ENCODE measurements at places on chromosomes 16 and 17.

DNA sequence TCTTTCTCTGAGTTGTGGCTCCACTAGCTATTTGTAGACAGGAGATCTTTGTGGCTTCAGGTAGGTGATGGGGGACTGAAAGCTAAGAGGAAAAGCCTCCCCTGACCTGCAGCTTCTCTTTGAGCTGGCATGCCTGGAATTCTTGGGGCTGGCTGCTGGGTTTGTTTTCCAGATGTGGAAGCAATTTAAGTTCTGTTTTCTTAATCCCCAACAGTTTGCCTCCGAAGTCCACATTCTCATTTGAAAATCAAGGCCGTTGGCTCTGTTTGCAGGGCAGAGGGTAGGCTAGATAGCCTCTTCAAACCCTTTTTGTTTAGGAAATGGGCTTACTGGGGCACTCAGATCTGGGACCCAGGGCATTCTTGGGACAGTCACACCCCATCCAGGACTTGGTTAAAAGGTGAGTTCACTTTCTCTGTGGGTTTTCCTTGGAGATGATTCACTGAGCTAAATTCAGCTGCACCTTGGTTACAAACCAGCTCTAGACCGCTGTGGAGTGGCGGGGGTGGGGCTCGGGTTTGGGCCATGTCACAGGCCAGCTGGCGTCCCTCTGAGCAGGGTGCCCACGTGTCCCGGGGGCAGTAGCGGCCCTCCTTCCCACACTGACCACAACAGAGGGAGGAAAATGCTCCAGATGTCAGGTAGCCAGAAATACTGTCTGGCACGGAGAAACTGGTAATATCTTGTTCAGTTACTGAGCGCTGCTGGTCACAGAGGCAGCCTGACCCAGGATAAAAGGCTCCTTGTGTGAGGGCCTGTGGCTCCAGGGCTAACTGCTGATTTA, 108.5 kb downstream of the RAB11FIP4 start:
- DNase-seq: no peak

DNA sequence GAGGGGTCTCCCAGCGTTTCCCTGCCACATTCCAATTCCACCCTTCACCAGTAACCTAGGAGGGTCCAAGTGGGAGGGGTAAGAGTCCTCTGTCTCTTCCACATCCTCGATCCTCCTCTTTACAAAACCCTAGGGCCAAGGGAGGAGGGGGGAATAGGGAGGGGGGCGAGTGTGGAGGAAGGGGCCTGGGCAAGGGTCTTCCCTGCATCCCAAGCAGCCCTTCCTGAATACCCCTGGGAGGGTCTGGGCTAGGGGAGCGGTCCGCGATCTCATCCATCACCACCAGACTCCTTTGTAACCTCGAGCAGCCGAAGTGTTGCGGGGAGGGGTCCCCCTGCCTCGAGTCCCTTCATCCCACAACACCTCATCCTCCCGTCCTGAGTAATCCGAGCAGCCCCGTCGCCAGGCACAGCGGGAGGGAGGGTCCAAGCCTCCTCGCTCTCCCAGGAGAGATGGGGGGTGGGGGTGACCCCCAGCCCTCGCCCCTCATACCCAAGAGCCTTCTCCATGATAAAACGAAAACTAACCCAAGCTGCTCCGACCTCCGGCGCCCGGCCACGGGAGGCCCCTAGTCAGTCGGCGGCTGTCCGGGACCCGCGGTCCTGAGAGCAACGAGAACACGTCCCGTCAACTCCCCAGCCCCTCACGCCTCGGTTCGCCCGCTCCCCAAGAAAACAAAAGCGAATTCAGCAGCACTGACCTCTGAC, 502 bp downstream of the SMPD3 start:
- no peak for DNase-seq

GRCh38 chr16:53511084-53511402, 8.0 kb upstream of the AKTIP start:
- no peak for DNase-seq

- no peak for DNase-seq
Measured at GRCh38 chr16:88527186-88527936, 42.8 kb upstream of the ZC3H18 start.

DNA sequence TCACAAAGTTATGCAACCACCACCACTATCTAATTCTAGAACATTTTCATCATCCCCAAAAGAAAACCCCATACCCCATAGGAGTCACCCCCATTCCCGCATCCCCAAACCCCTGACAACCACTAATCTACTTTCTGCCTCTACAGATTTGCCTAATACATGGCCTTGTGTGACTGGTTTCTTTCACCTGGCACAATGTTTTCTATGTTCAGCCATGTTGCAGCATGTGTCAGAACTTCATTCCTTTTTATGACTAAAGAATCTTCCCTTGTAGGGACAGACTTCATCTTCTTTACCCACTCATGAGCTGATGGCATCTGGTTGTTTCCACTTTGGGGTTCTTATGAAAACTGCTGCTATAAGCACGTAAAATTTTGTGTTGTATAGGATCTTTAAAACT, 34.6 kb downstream of the CYTH1 start:
- DNase-seq: no peak

DNA sequence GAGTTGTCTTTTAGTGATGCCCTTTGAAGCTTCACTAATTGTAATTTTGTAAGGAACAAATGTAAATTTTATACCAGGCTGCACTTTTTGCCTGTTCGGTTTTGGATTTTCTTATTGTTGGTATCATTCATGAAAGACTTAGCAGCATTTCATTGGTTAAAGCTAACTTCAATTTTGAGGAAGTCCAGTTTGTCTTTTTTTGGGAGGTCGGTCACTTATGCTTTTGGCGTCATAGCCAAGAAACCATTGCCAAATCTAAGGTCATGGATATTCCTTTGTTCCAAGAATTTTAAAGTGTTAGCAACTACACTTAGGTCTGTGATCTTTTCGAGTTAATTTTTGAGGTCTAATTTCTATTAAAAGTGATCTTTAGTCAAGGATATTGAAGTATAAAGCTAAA, 77.1 kb downstream of the PRKCA start:
- no peak for DNase-seq

DNA sequence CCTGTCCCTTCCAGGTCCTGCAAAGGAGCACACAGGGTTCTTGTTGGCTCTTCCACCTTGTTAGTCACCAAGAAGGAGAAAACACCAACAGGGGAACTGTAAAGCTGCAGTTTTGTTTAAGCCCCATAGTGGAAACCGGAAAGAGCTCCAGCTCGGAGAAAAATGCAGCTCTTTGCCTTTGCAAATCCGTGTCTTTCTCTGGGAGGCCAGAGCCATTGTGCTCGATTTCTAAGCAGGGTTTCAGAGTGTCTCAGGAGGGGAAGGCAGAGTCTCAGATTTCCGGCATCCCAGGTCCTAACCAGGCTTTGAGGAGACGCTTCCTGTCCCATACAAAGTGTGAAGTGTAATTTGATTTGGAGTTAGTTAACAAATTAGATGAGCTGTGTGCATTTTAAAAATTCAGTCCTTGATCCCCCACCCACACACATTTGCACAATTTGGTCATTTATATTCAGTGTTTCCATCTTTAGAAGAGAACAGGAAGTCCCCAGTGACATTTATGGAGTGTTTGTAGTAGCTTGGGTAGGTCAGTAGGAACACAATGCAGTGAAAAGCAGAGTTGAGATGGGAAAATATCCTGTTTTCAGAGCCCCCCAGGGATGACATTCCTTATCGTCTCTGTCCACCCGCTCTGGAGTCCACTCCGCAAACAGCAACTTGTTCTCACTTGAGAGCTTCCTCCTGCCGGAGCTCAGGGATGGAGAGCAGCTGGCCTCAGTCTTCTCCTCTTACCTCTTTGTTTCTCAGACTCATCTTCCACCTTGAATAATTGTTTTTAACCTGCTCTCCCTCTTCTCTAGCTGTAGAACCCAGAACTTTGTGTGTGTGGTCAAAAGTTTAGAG, 331.9 kb downstream of the SEC14L1 start:
- DNase-seq: no peak

GRCh38 chr16:57157533-57157932, 28.3 kb downstream of the PSME3IP1 start:
- no peak for DNase-seq

DNA sequence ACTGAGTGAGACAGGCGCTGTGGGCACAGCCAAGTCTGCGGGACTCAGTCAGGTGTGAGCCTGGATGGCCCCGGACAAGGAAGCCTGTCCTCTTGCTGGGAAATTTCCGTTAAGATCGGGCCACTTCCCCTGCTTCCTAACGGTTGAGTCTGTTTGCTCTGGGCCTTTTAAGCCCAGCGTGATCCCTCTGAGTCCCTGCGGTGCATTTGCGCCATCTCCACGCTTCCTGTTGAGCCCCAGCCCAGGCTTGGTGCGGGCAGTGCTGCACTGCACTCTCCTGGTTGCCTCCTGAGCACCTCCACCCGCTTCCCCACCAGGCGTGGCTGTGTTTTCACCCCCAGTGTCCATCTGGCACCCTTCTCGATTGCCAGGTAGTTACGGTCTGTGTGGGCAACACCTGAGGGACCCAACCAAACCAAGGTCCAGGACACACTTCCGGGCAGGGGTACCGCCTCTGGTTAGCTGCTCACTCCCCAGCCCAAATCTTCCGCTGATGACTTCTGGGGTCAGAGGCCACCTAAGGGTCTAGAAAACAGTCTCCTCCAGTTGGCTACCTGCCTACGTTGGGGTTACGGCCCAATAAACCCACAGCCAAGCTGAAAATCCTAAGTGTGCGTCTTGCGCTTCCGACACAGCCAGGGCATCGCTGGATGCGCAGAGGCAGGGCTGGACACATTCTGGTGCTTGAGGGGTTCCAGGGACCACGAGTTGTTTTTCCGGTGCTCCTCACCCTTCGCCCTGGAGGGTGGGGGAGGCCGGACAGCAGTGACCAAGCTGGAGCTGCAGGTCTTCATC, 1.4 kb upstream of the SLC25A10 start:
- no peak for DNase-seq

- DNase-seq: no peak
Measured at GRCh38 chr16:59169168-59169567, 435.1 kb upstream of the GOT2 start.

DNA sequence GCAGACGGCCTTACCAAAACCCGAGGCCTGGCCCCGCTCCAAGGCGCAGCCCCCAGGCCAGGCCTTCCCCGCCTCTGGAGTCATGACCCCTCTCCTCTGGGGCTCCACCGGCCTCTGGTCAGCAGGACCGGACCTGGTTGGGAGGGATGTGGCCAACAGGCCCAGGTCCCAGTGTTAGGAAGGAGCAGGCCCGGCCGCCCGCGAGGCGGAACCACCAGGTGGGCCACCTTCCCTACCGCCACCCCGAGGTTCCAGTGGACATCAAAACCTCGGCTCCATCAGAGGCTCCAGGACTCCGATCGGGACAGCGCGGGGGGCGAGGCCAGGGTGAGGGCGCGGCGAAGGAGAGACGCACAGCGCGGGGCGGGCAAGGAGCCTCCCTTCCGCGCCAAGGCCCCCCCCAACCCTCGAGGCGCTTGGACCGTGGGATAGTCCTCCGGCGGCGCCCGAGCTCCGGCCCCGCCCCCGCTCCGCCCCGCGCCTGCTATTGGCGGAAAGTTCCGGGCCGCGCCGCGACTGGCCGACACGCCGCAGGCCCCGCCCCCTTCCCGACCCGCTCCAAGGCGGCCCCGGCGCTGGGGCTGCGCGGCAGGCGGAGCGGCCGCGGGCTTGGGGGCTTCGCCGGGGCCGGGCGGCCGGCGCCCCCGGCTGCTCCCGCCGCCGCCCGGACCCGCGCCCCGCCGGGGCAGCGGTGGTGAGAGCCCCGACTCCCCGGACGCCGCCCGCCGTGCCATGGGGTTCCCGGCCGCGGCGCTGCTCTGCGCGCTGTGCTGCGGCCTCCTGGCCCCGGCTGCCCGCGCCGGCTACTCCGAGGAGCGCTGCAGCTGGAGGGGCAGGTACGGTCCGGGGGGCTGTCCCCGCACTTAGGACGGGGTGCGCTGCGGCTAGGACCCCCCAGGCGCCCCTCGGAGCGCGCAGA, at the start of gene METRN:
Gene METRN (plus strand): TSS at position 561 of the 919 bp plus-strand sequence. CDS start 172 bp downstream, at position 733.
- DNase-seq: no peak

DNA sequence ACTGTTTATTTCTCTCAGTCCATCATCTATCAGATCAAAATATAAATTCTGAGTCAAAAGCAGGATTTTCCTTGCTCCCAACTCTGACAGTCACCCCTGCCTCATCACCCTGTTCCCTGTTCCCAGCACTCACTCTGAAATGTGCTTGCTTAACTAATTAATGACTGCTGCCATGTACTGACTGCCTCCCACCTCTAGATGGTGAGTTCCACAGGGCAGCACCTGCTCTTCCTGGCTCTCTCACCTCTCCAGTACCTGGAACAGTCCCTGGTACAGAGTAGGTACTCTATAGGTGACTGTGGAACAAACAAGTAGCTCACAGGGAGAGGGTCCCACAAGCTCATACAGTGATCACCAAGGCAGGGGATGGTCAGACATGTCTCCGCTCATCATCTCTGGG, 114.3 kb upstream of the C16orf82 start:
- DNase-seq: no peak

GRCh38 chr16:80034469-80034826, 433.9 kb upstream of the MAF start:
- no peak for DNase-seq

DNA sequence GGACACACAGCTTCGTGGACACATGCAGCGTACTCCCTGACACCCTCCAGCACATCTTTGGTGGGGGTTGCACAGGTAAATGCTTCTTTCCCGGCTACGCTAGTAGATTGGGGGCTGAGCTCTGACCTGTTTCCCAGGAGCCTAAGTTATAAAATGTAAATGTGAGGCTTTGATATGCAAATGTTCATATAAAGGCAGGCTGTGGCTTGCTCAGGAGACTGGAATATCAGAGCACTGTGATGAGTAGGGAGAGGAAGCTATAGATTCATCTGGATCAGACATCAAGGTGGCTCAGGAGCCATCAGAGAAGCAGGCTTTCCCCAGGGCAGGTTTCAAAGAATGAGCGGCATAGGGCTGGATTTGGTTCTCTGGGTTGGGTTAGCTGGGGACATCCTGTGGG, 3.4 kb upstream of the ETV4 start:
- DNase-seq: no peak

- DNase-seq: no peak
Measured at GRCh38 chr16:82527101-82527500, 99.7 kb upstream of the CDH13 start.

DNA sequence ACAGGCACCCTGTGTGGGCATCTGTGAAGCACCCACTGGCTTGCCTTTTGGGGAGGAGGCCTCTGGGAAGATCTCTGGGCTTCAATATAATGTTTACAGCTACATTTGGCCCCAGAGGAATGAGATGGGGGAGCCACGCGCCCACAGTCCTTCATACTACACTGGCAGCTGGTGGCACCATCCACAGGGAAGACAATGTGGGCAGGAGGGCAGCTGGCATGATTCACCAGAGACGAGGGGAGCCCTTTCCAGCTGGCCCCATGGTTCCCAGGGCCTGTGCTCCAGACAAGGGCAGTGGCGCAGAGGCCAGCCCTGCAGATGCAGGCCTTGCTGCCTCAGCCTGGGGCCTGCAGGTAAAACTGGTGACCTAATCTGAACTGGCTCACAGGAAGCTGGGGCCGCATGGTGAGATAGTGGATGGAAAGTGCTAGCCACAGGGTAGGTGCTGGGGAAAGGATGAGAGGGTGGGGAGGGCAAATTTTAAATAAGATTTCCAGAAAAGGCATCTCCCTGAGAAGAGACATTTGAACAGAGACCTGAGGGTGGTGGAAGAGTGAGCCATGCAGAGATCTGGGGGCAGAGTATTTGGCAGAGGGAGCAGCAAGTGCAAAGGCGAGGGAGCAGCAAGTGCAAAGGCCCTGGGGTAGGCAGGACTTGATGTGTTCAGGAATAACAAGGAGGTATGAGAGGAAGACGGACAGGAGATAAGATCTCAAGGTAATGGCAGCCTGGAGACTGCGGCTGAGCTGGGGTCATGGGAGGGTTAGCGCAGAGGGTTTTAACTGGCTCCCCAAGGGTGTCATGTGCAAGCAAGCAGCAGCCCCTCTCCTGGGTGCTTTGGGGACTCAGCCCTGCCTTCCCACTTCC, 12.1 kb upstream of the KCNJ12 start:
- DNase-seq: no peak
